Right renal pelvis (tissue), 4 donors: ENCODE measurements at places on chromosomes 5 and 9. TPM values are rescaled to one million over a fixed set of nuclear protein-coding genes. Genes with fewer than 3 reads are reported as not detected.

NRARP gene
- 6.6 TPM for polyA plus RNA-seq

GPR150 gene
- not detected for polyA plus RNA-seq

ITGA2 gene
- polyA plus RNA-seq, result 29.3 TPM

CBY3 gene
- not detected for polyA plus RNA-seq

PCDHB10 gene
- 8.7 TPM for polyA plus RNA-seq

GPR151 gene
- not detected for polyA plus RNA-seq

LCN15 gene
- polyA plus RNA-seq, result 0.08 TPM

EIF4E1B gene
- not detected for polyA plus RNA-seq

RIMOC1 gene
- 38.3 TPM for polyA plus RNA-seq

GARNL3 gene
- polyA plus RNA-seq, result 14.8 TPM

NDST1 gene
- polyA plus RNA-seq, result 56.7 TPM

PRRT1B gene
- polyA plus RNA-seq, result 1.0 TPM

RANBP3L gene
- 9.5 TPM for polyA plus RNA-seq

SLC23A1 gene
- polyA plus RNA-seq, result 17.0 TPM

PALM2AKAP2 gene
- polyA plus RNA-seq, result 9.2 TPM

TIMD4 gene
- 0.37 TPM for polyA plus RNA-seq

MEGF10 gene
- 0.64 TPM for polyA plus RNA-seq

DOLK gene
- 16.0 TPM for polyA plus RNA-seq

FSTL4 gene
- 0.74 TPM for polyA plus RNA-seq

FXN gene
- polyA plus RNA-seq, result 20.6 TPM

CDC20B gene
- 0.65 TPM for polyA plus RNA-seq

ARRDC1 gene
- polyA plus RNA-seq, result 30.3 TPM

CER1 gene
- polyA plus RNA-seq, result 0.38 TPM

ZNF346 gene
- 20.0 TPM for polyA plus RNA-seq

ENDOG gene
- polyA plus RNA-seq, result 16.1 TPM

PCDHA3 gene
- polyA plus RNA-seq, result 0.34 TPM

KCNIP1 gene
- polyA plus RNA-seq, result 11.0 TPM

PCDHA1 gene
- 0.06 TPM for polyA plus RNA-seq

PCDHB14 gene
- 9.0 TPM for polyA plus RNA-seq

KIF12 gene
- 156 TPM for polyA plus RNA-seq

PCDHB4 gene
- polyA plus RNA-seq, result 2.8 TPM

FST gene
- polyA plus RNA-seq, result 29.2 TPM

KLF9 gene
- polyA plus RNA-seq, result 7.9 TPM

PCDH1 gene
- polyA plus RNA-seq, result 24.6 TPM

SPATA6L gene
- polyA plus RNA-seq, result 3.0 TPM

NELFB gene
- polyA plus RNA-seq, result 51.7 TPM

NXNL2 gene
- 3.0 TPM for polyA plus RNA-seq

CD74 gene
- polyA plus RNA-seq, result 300 TPM
